Osteoblast (primary cell): ENCODE measurements at places on chromosomes 3 and 15. TPM values are rescaled to one million over a fixed set of nuclear protein-coding genes. Genes with fewer than 3 reads are reported as not detected.

DNA sequence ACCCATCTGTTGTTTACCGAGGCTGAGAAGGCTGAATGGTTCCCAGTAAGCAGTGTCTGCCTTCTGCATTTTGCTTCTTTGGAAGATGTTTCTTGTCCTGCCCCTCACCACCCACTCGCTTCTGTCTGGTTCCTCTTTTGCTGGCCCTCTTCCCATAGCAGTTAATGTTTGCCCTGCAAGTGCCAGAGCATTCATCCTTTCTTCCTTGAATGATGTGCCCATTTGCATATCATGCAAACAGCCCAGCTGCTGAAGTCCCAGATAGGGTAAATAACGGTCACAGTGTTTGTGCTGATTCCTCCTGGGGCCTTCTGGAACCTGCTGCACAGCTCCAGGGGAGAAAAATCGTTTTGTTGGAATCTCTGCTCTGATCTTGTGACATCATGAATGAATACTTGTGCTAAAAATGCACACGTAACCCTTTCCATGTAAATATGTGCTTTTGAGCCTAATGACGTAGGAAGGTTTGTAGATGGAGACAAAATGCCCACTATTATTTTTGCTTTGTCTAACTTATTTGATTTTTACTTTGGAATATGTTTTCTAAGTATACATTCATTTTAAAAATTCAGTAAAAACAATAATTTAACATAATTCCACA is 381.0 kb downstream of the SOX2 start:
- no peak for DNase-seq

DNA sequence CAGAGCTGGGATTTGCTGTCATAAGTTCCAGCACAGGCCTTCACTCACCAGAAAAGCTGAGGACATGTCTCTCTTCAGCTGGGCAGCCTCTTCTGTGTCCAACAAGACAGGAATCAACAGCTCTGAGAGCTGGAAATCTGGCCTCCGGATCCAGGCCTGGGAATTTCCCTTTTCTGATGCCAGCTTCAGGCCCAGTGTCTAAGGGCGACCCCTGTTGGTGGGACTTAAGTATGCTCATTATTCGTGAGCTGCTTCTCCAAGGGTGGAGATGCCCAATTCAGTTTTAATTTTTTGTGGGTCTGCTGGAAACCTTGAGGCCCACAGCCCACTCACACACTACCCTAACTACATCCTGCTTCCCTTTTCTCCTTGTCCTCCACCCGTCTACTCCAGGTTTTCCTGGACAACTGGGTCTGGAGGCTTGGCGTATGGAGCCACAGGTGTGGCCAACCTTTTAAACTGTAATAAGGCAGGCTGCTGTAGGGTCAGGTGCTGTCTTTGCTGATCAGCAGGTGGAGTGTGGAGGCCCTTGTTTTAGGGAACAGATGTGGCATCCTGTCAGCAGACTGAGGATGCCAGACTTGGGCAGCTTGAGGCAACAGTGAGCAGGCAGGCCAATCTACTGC is 2.6 kb upstream of the CEMIP start:
- peak; percentile 89 for DNase-seq

GRCh38 chr3:37922721-37923568 is 61.3 kb downstream of the CTDSPL start:
- DNase-seq: no peak

Gene EBLN2
- total RNA-seq: 6.2 and 7.4 TPM in 2 replicates

GRCh38 chr3:186598108-186598784 is 14.6 kb upstream of the AHSG start:
- DNase-seq: no peak

DNA sequence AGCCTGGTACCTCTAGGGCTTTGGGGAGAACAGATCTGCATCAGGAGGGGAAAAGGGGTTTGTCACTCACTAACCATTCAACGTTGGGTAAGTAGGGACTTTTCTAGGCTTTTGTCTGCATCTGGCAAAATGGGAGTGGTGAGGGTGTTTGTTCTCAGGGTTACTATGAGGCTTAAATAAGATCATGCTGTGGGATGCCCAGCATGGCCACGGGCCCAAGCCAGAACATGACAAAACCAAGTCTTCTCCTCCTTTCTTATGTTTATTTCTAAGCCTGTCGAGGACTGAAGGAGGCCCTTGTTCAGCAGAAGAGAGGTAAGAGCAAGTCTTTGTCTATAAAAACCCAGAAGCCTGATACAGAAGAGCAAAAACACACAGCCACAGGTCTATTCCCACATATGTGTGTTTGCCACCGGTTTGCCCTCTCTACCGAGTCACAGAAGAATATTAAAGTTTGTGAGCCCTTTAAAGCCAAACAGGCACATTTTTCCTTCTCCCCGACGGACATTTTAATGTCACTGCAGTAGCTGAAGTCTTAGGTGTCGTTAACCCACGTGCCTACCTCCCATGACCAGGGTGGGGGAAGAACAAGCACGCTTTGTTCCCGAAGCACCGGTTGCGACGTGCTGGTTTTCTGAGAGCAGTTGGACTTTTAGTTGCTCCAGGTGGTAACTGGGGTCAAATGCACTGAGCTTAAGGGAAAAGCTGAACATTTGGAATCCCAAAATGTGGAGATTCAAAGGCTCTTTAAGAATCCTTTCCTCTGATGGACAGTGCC is 72.1 kb downstream of the NOX5 start:
- DNase-seq: no peak
